Muscle of leg (tissue), 16 donors: ENCODE measurements at places on chromosomes 6 and 20. TPM values are rescaled to one million over a fixed set of nuclear protein-coding genes. Genes with fewer than 3 reads are reported as not detected.

Gene TLDC2
- 0.04 TPM for total RNA-seq

Gene OR2B6
- total RNA-seq: 0.09 TPM

Gene GSTA2
- total RNA-seq: not detected

Gene AKAP7
- 11.0 TPM for total RNA-seq

Gene RBPJL
- not detected for total RNA-seq

Gene ZBP1
- 0.13 TPM for total RNA-seq

Gene DNAH8
- total RNA-seq: 2.2 TPM

Gene PAK5
- total RNA-seq: 0.04 TPM

Gene PI16
- 65.7 TPM for total RNA-seq

Gene LAMA2
- total RNA-seq: 165 TPM

Gene MMUT
- total RNA-seq: 15.0 TPM

Gene FLOT1
- 84.5 TPM for total RNA-seq

Gene ID4
- total RNA-seq: 4.6 TPM

Gene CLVS2
- total RNA-seq: 0.53 TPM

Gene SLC52A3
- 0.22 TPM for total RNA-seq

Gene TCEA2
- total RNA-seq: 24.6 TPM

Gene TOX2
- 0.44 TPM for total RNA-seq

Gene SLC22A7
- not detected for total RNA-seq

Gene MMP24OS
- total RNA-seq: 8.8 TPM

Gene ASIP
- total RNA-seq: 0.27 TPM

Gene PLEKHG1
- 13.4 TPM for total RNA-seq

Gene GATA5
- total RNA-seq: not detected

Gene TAPBP
- total RNA-seq: 16.0 TPM

Gene REM1
- 9.6 TPM for total RNA-seq

Gene C20orf144
- total RNA-seq: 0.04 TPM

Gene PCIF1
- 9.4 TPM for total RNA-seq

Gene FOXA2
- total RNA-seq: not detected

Gene RUNX2
- total RNA-seq: 0.49 TPM

Gene SAMD3
- 0.71 TPM for total RNA-seq

Gene ENPP5
- total RNA-seq: 4.7 TPM

Gene NKX2-2
- total RNA-seq: 0.04 TPM

Gene BPI
- total RNA-seq: 0.40 TPM

Gene HSPA1A
- 76.7 TPM for total RNA-seq

Gene SRSF12
- 2.8 TPM for total RNA-seq

Gene PBOV1
- not detected for total RNA-seq

Gene SLC24A3
- total RNA-seq: 5.9 TPM

Gene EDEM2
- total RNA-seq: 9.4 TPM

Gene EIF2S2
- 62.3 TPM for total RNA-seq

Gene CGA
- total RNA-seq: 4.3 TPM

Gene TRIM40
- not detected for total RNA-seq

Gene ALDH5A1
- 5.9 TPM for total RNA-seq

Gene BLCAP
- total RNA-seq: 282 TPM

Gene RNF144B
- 7.1 TPM for total RNA-seq

Gene CAGE1
- total RNA-seq: 0.04 TPM

Gene ZSCAN23
- 5.5 TPM for total RNA-seq

Gene KCNK15
- 0.27 TPM for total RNA-seq

Gene TNFRSF21
- total RNA-seq: 10.2 TPM

Gene SCRT2
- total RNA-seq: not detected

Gene ARID1B
- total RNA-seq: 44.2 TPM

Gene SIRPA
- total RNA-seq: 13.3 TPM

Gene RBBP8NL
- not detected for total RNA-seq

Gene FOXC1
- 1.2 TPM for total RNA-seq

Gene CD109
- 21.1 TPM for total RNA-seq

Gene GHRH
- not detected for total RNA-seq

Gene HMGA1
- total RNA-seq: 27.8 TPM

Gene SOX18
- total RNA-seq: 2.2 TPM

Gene EHMT2
- 28.3 TPM for total RNA-seq

Gene MAFB
- 6.3 TPM for total RNA-seq

Gene FRMD1
- total RNA-seq: 0.13 TPM

Gene TGM2
- total RNA-seq: 10.1 TPM
